ENCODE measurements at places on chromosomes 7 and 10. TPM values are rescaled to one million over a fixed set of nuclear protein-coding genes. Genes with fewer than 3 reads are reported as not detected.
A peak's percentile ranks its signal among the peaks of the same experiment; 100 is the strongest.

GRCh38 chr7:72023926-72024325, 388.2 kb downstream of the CALN1 start:
- no peak overlapping the region for H3K27ac ChIP-seq
- no peaks in the 10 kb centered on the region for H3K4me1 ChIP-seq
- peaks cover 20% of the 10 kb centered on the region for H3K27me3 ChIP-seq
- no peak for DNase-seq
- no peak overlapping the region for H3K4me3 ChIP-seq
- no peaks in the 10 kb centered on the region for H3K36me3 ChIP-seq

DNA sequence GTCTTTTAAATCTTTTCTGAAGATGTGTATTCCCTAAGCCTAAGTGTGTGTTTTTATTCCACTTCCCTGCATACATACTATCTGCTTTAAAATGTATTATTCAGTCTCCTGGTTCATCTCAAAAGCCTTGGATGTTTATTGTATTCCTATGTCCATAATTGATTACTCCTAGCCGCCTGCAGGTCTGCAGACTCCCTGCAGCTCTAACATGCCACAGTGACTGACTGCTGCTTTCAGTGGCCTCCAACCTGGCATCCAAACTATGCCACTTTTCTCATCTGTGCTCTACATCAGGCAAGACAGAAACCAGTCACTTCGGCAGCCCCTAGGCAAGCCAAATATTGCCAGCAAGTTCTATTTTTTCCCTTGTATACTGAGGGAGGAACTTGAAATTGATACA, 81.7 kb downstream of the ABCA13 start:
- no peaks in the 10 kb centered on the region for H3K36me3 ChIP-seq
- H3K4me1 ChIP-seq, result no peaks in the 10 kb centered on the region

DNA sequence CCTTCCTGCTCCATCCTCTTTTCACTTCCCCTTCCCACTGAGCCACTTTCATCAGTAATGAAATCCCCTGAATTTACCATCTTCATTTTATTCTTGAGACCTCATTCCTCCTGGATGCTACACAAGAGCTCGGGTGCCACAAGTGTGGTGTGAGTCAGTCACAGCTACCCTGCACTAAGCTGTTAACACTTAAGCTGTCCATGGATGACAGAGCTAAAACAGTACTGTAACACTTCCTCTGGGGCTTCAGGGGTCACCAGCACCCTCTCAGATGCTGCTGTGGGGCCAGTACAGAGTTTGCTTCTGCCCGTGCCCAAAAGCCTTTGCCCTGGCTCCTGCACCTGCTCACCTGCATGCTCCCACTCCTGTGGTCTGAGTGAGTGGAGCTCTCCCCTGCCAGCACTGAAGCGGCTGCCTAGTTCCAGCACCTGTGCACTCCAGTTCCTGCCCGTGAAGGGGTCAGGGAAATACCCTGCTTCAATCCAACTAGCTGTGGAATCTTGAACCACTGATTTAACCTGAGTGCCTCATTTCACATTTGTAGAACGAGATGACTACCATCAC, 71.9 kb downstream of the POT1 start:
- H3K4me3 ChIP-seq, result no peak overlapping the region
- H3K36me3 ChIP-seq, result no peaks in the 10 kb centered on the region
- DNase-seq, result no peak
- H3K4me1 ChIP-seq, result no peaks in the 10 kb centered on the region
- H3K27ac ChIP-seq, result no peak overlapping the region

GRCh38 chr10:53580465-53580864, 807.9 kb upstream of the MBL2 start:
- H3K36me3 ChIP-seq, result no peaks in the 10 kb centered on the region
- no peak overlapping the region for H3K4me3 ChIP-seq
- no peaks in the 10 kb centered on the region for H3K4me1 ChIP-seq
- no peaks in the 10 kb centered on the region for H3K27me3 ChIP-seq
- H3K27ac ChIP-seq, result no peak overlapping the region

- no peaks in the 10 kb centered on the region for H3K27me3 ChIP-seq
- no peak overlapping the region for H3K4me3 ChIP-seq
- peaks cover 14% of the 10 kb centered on the region for H3K4me1 ChIP-seq
- H3K27ac ChIP-seq, result no peak overlapping the region
Measured at GRCh38 chr7:131546583-131547141, 9.8 kb downstream of the PODXL start.

- H3K36me3 ChIP-seq, result no peaks in the 10 kb centered on the region
- no peak overlapping the region for H3K4me3 ChIP-seq
- H3K27ac ChIP-seq, result peak overlapping the region; percentile 48
- H3K4me1 ChIP-seq, result peaks cover 22% of the 10 kb centered on the region
- peak; percentile 79 for DNase-seq
Measured at GRCh38 chr7:115135769-115136410, 214.0 kb downstream of the MDFIC start.

DNA sequence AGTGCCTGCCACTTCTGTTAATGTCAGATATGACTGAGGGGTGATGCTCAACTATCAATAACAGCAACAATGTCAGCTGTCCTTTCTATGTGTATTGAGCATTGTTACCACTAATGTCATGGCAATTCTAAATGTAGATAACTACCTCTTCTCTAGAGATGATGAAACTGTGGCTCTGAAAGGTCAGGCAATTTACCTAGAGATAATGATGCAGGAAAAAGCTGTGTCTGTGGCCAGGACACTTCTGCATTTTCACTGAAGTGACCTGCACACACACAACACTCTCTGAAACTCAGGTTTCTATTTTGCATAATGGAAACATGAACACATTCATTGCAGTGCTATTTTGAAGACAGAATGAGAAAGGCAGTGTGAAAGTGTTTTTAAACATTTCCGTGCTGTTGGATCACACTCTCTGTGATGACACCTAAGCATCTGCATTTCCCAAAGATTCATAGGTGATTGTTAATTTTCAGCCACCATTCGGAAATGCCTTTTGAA, 148.2 kb downstream of the KCND2 start:
- H3K27me3 ChIP-seq, result no peaks in the 10 kb centered on the region
- H3K4me1 ChIP-seq, result no peaks in the 10 kb centered on the region
- no peak overlapping the region for H3K27ac ChIP-seq
- no peaks in the 10 kb centered on the region for H3K36me3 ChIP-seq
- DNase-seq, result no peak

DNA sequence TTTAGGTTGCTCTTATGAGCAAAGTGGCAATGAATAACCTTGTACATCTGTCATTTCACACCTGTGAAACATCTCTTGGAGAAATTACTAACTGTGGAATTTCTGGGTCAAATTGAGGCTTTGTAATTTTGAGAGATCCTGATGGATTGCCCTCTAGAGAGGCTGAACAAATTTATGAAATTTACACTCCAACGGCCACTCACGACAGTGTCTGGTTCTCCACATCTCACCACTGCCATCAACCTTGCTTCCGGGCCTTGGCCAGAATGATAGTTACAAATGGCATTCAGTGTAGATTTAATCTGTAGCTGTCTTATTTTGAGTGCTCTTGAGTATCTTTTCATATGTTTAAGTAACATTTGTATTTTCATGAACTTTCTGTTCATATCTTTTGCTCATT, 117.4 kb downstream of the TMEM178B start:
- H3K27me3 ChIP-seq, result peaks cover 10% of the 10 kb centered on the region
- H3K36me3 ChIP-seq, result no peaks in the 10 kb centered on the region
- H3K4me1 ChIP-seq, result no peaks in the 10 kb centered on the region
- no peak overlapping the region for H3K27ac ChIP-seq
- no peak for DNase-seq
- no peak overlapping the region for H3K4me3 ChIP-seq

DNA sequence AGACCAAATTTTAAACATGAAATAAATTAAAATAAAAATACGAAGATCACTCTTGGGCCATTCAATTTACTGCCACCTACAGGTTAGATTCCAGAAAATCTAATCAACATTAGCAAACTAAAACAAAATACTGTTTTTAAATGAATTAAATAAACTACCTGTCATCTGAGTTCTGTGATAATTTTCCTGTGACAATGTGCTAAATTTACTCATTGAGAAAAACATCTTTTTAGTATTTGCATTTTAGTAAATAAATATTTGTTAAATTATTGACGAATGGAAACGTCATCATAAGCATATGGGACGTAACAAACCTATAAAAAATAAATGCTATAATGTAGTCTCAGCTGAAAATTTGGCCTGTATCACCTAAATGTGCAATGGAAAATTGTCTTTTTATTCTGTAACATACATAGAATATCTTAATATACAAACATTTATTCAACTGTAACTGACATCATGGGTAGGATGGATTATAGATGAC, 72.1 kb downstream of the ITGB8 start:
- H3K4me1 ChIP-seq, result peaks cover 14% of the 10 kb centered on the region
- H3K4me3 ChIP-seq, result no peak overlapping the region
- no peaks in the 10 kb centered on the region for H3K36me3 ChIP-seq
- no peaks in the 10 kb centered on the region for H3K27me3 ChIP-seq
- DNase-seq, result no peak

DNA sequence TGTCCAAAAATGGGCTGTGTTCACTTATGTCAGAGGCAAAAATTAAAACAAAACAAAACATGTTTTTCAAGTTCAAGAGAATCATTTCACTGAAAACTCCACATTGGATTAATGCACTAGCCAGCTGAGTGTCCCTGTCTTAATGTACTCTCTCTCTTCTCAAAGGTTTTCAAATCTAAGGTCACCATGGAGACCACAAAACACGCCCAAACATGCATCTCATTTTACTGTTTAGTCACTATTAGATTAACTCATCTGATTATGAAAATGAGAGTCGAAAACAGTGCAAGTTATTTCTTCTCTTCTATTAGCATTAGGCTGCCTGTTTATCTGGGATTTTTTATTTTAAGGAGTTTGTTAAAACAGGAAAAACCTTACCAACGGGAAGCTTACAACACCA, 70.8 kb upstream of the ASAH2 start:
- peaks cover 24% of the 10 kb centered on the region for H3K4me1 ChIP-seq
- no peak overlapping the region for H3K4me3 ChIP-seq
- H3K27ac ChIP-seq, result no peak overlapping the region
- no peaks in the 10 kb centered on the region for H3K27me3 ChIP-seq
- no peak for DNase-seq

GRCh38 chr7:6227294-6227846, 45.1 kb downstream of the CYTH3 start:
- peaks cover 10% of the 10 kb centered on the region for H3K4me1 ChIP-seq
- no peak overlapping the region for H3K4me3 ChIP-seq
- no peaks in the 10 kb centered on the region for H3K27me3 ChIP-seq
- no peak overlapping the region for H3K27ac ChIP-seq
- no peak for DNase-seq

DNA sequence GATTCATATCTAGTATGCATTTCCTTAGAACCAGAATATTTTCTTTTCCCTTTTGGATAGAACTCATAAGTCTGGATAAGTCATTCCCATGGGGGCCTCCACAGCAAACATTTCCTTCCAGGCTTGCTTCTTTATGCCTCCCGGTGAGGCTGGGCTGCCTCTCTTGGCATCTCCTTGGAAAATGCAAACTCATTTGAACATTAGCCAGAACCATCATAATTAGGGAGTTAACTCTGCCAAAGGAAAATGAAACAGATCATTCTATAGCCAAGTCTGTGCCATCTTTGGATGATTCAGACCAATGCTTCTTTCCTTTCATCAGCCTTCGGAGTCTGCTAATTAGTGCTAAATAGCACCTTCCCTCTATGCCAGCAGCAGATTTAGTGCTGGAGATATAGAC, 81.1 kb downstream of the PLPP4 start:
- H3K36me3 ChIP-seq, result no peaks in the 10 kb centered on the region
- H3K4me1 ChIP-seq, result no peaks in the 10 kb centered on the region
- H3K27me3 ChIP-seq, result no peaks in the 10 kb centered on the region
- no peak overlapping the region for H3K27ac ChIP-seq
- no peak overlapping the region for H3K4me3 ChIP-seq

DNA sequence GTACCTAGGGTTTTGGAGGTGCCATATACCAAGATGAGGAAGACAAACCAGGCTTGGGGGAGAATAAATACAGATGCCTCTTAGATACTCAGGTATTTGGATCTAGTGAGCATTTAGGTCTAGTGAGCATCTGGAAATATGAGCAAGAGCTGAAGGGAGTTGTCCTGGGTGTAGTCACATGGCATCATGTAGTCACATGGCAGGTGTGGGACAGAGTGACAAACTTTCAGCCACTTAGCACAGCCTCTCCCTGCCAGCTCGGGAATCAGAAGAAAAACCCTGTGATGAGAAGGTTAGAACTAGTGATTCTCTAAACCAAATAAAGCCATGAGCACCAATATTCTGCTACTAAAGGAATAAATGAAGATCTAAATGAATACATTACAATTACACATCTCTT, 24.3 kb downstream of the RGR start:
- peaks cover 20% of the 10 kb centered on the region for H3K4me1 ChIP-seq
- DNase-seq, result no peak
- H3K27ac ChIP-seq, result peak overlapping the region; percentile 64
- H3K27me3 ChIP-seq, result peaks cover under 1% of the 10 kb centered on the region
- H3K4me3 ChIP-seq, result no peak overlapping the region
- no peaks in the 10 kb centered on the region for H3K36me3 ChIP-seq

GRCh38 chr10:91634898-91635297, 2.0 kb upstream of the PPP1R3C start:
- no peak overlapping the region for H3K4me3 ChIP-seq
- H3K27ac ChIP-seq, result no peak overlapping the region
- H3K27me3 ChIP-seq, result no peaks in the 10 kb centered on the region
- H3K36me3 ChIP-seq, result no peaks in the 10 kb centered on the region

DNA sequence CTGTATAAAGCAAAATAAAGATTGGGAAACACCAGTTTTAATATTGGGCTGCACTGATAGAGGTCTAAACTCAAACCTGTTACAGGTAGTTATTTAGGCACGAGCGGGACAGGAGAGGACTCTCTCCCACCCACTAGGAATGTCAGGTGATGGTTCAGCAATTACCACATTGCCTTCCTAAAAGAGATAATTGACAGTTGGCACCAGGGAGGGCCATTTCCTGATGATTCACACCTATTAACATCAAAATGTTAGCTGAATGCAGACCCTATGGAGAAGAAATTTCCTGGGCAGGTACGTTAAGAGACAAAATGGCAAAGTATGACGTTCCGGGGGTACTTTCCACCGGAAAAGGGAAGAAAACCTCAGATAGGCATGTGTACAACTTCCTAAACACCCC, 272.6 kb downstream of the SDHAF3 start:
- no peak for DNase-seq
- H3K27ac ChIP-seq, result no peak overlapping the region
- H3K36me3 ChIP-seq, result no peaks in the 10 kb centered on the region
- no peaks in the 10 kb centered on the region for H3K4me1 ChIP-seq

GRCh38 chr7:28509251-28510025, 97.1 kb downstream of the CREB5 start:
- H3K36me3 ChIP-seq, result no peaks in the 10 kb centered on the region
- H3K27ac ChIP-seq, result no peak overlapping the region
- H3K4me1 ChIP-seq, result no peaks in the 10 kb centered on the region
- DNase-seq, result no peak
- H3K27me3 ChIP-seq, result no peaks in the 10 kb centered on the region

The PSD gene
- total RNA-seq, result 2.3 TPM

The KCNMA1 gene
- total RNA-seq, result 0.68 TPM

The SPRN gene
- total RNA-seq, result not detected

The DENND2A gene
- total RNA-seq, result 4.2 TPM

The ARPC1A gene
- 305 TPM for total RNA-seq

The GJD4 gene
- not detected for total RNA-seq

The CCDC201 gene
- not detected for total RNA-seq

The SLC29A4 gene
- 10.3 TPM for total RNA-seq

Measured in PC-9 (cell line).